Stimulated activated CD8-positive, alpha-beta memory T cell treated with anti-CD3 and anti-CD28 coated beads, Interleukin-15, amount 100 ng/mL, for 48 hours (primary cell): ENCODE measurements at places on chromosomes 4 and X.

DNA sequence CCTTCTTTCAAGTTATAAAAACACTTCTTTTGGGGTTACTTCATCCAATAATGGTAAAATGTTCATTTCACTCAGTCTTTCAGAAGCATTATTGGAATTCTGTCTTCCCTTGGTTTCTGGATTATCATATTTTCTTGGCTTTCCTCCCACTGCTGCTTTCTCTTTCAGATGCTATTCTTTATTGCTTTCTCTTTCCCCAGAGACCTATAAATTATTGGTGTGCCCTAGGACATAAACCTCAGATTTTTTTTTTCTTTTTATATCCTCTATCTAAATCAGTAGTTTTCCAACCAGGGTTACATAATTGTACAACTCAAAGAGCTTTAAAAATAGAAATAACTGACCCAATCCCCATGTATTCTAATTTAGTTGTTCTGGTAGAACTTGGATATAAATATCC, 1005.5 kb downstream of the ARAP2 start:
- no peak for DNase-seq

GRCh38 chrX:79645749-79646148, 278.6 kb upstream of the ITM2A start:
- no peak for DNase-seq

DNA sequence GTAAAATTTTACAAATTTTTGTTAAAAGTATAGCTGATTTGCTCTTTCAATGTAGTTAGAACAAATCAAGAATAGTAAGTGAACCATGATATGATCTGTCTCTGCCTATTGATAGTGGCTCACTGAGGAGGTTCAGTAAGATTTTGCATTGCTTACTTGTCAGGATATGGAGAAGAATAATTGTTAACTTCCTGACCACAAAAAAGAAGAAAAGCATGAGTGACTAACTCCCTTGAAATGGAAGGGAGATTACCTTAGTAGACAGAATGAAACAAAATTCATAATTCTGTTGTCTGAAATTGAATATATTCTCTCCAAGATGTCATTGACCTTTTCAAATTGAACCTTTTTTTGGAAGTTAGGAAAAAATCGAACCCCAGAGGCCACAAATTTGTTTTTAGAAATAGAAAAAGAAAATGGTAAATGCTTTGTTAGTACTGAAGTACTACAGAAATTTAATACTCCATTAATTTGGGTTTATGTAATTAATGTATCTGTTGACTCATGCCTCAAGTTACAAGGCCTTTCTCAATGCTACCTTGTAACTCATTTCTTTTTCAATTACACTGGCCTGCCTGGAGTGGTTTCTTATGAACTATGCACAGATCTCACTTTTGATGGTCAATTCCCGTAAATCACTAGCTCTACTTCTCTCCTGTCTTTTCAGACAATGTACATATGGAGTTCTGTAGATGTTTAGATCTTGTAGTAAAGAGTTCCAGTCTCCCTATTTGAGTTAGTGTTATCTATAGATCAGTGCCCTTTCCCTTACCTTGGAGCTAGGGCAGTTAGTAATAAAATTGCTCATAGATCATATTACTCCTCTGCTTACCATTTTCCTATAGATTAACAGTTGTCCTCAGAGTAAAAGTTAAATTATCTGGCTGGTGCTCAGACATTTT, 139.3 kb downstream of the TLL1 start:
- no peak for DNase-seq

DNA sequence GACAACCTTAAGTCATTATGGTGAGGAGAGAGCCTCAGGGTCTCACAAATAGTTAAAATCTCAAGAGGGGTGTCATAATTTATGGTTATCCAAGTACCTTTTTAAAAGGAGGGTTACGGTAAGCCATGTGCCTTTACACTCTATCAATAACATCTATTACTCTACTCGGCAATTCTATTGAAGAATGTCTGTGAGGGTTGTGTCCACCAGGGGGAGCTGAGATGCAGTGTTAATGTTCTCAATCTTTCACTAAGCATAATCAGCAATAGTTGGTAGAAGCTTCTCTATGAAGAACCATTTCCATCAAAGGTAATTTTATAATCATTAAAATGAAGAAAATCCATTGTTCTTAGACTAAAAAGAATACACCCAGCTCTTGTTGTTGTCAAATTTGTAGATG, 457.4 kb downstream of the CENPC start:
- no peak for DNase-seq

- no peak for DNase-seq
Observed at GRCh38 chrX:130174045-130174704, 2.4 kb downstream of the RAB33A start.

DNA sequence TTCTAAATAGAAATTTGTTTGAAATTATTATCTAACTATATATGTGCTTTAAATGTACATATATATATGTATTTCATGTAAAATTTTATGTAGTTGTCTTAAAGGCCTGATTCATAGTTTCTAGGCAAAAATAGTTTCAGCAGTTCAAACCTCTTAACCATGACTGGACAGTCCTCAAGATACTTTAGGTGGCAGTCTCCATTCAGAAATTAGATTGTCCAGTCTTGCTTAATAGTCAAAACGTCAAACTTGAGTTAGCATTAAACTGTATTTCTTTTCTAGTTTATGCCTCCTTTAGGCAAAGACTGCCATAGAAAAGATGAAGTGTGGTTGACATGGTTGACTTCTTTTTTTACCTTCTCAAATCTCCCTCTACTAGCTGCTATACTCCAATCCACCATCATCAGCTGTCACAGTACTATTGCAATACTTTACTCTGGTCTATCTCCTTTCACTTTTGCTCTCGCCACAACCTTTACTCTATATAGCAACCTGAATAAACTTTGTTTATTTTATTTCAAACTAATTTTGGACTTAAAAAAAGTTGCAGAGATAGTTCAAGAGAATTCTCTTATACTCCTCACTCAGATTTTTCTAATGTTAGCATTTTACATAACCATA, 395.6 kb upstream of the DIPK2B start:
- DNase-seq: no peak

- no peak for DNase-seq
Observed at GRCh38 chrX:95733426-95733825, 951.2 kb upstream of the DIAPH2 start.

GRCh38 chr4:16890651-16891050, 7.8 kb downstream of the LDB2 start:
- DNase-seq: no peak
